ENCODE measurements at places on chromosomes 13 and 19.

DNA sequence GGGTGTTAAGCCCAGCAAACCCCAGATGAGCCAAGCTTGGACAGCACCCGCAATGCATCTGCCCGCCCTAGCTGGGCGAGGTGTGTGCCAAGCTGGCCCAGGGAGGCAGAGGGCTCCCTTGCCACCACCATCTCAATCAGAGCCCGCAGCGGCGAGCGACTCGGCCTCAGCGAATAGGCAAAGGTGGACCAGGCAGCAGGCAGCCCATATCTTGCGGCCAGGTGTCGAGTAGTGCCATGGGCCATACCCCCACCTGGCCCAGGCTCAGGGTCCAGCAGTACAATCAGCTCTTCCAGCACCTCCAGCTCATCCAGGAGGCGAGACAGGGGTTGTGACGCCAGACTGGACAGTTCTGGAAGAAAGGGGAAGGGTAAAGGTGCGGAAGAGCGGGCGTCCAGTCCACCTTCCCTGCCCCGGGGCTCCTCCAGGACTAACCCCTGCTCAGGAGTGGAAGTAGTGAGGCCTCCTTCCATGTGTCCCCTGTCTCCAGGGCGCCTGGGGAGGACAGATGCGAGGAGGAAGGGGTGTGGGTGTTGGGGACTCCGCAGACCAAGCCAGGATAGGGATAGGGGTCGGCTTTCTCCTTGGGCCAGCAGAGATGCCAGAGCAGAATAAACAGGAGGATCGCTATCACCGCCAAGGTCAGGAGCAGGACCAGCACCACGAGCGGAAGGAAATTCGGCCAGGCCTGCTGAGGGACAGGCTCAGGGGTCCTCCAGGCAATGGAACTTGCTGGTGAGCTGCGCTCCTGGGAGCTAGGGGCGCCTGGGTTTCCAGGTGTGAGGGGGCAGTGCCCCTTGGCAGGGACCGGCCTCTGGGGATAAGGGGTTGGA is 2.8 kb downstream of the IGFLR1 start:
- DNase-seq = no peak

GRCh38 chr13:97120976-97121375 is 101.2 kb upstream of the MBNL2 start:
- no peak for DNase-seq

DNA sequence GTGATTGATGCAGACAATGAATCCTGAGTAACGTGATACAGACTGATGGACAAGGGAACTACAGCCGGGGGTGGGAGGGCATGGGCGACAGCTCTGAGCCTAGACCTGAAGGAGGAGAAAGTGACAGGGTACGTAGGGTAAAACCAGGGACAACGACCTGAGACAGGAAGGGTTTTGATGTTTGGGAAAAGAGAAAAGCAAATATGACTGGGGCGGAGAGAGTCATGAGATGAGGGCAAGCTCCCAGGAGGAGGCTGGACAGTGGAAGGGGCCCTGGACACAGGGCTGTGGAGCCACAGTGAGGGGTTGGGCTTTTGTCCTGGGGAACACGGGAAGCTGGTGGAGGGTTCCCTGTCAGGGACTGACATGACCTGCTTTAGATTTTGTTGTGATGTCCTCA is 34.2 kb downstream of the ZNF611 start:
- no peak for DNase-seq

- no peak for DNase-seq
Measured at GRCh38 chr13:94997126-94997525, 284.8 kb upstream of the SOX21 start.

DNA sequence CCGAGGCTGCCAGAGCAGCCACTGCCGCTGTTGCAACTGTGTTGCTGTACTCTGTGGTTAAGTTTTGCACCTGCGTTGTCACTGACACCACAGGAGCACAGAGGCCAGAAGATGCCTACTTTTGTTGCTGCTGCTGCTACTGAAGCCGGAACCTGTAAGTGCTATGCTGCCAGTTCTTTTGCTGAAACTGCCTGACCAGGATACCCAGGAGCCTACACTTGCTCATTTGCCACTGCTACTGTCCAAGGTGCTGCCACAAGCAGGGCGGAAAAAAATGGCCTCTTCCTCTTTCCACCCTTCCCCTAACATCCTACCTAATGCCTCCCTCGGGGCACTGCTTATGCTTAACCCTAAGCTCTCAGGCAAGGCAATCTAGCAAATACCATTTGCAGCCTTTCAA is 29.0 kb upstream of the NBEA start:
- no peak for DNase-seq

DNA sequence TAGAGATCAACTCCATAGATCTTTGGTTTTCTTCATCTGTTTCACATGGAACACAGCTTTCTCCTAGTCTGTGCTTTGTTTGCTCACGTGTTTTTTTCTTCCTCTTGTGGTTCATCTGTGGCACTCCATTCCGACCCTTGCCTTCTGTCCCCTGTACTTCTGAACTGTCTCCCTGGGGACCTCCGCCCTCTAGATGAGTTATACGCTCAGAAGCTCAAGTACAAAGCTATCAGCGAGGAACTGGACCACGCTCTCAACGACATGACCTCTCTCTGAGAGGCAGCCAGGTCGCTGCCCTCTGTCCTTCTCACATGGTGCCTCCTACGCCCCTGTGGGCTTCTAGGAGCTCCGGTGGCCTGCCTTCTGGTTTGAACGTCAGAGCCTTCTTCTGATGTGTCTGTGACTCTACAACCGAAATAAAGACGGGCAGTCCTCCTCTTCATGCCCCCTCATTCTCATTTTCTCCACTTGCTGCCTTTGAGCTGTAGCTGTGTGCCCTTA is 16.6 kb upstream of the RAB8A start:
- DNase-seq = no peak

- DNase-seq = no peak
Measured at GRCh38 chr13:41162151-41162550, 29.5 kb upstream of the KBTBD6 start.

GRCh38 chr13:114095486-114095885 is 36.9 kb downstream of the RASA3 start:
- DNase-seq = no peak

- no peak for DNase-seq
Measured at GRCh38 chr19:3360421-3361383, 5.7 kb upstream of the NFIC start.

DNA sequence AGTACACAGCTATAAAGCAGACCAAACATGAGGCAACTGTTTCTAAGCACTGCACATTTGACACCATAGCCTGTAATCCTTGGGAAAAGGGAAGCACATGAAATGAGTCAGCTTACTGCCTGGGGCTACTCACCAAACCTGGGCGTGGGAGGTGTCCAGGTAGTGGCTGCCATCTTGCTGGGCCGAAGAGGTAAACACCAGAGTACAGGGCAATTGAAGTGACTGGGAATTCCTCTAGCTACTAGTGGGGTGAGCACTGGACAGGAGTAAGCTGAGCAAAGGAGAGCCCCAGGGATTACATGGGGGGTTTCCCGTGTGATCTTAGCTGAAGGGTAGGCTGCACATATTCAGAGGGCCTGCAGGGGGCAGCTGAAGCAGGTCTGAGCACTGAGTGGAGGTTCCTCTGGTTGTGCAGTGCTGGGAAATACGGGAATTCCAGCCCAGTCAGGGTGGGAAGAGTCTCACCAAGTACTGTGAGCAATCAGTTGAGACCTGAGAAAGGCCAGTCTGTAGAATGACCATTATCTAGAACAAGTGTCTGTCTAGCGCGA is 140.5 kb downstream of the SLC7A1 start:
- no peak for DNase-seq

DNA sequence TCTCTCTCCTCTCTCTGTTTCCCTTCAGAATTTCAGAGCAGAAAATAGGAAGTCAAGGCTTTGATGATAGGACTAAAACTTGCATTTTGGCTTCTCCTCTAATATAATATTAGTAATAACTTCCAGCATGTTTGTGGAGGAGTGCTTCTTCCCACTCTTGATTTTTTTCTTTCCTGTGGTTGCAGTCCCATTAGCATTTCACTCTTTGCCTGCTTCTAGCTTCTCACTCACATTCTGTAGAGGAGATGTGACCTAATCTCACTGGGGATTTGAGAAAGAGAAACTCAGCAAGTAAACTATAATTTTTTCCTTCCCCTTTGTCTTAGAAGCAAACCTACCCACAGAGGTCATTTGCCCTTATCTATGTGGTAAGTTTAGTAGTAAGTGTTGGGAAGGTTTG is 169.4 kb upstream of the HTR2A start:
- no peak for DNase-seq

DNA sequence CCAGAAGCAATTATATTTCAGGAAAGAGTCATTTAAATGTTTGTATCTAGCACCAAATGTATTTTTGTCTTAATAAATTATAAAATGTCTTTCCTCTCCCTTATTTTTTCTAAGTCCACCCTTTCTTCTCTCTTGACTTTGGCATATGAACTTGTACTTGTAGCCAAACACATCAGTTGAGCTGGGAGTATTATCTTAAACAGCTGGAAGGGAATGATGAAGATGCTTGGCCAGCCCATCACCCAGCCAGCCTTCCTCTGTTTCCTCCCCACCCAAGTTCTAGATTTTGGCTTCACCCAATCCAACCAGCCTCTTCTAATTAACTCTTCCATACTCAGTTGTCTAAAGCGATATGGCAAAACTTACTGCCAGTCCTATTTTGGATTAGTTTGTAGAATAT is 272.5 kb downstream of the ENOX1 start:
- no peak for DNase-seq

DNA sequence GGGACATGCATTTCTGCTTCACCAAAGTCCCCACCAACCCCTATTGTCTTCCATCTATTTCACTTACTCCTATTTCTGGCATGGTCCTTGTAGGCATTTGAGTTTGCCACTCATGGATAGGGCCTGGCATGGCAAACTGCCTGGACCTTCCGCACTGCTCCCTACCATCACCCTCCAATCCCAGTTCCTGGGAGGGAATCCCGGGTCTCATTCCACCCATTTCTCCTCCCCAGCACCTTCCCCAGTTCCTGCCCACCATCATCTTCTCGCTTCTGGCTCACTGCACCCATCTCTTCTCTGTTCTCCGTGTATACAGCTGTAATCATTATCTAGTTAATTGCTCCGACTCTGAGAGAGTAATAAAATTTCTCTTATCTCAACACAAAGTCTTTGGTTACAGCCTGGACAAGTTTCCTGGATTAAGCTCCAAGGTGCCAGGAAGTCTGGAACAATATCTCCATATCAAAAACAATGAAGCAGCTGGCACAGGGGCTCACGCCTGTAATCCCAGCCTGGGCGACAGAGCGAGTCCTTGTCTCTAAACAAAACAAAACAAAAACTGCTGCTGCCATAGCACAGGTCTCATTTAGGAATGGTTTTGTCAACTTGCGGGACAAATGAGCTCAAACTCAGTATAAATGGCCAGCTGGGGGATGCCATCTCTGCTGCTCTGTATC is 17.0 kb upstream of the COX7A1 start:
- peak; percentile 74 for DNase-seq

DNA sequence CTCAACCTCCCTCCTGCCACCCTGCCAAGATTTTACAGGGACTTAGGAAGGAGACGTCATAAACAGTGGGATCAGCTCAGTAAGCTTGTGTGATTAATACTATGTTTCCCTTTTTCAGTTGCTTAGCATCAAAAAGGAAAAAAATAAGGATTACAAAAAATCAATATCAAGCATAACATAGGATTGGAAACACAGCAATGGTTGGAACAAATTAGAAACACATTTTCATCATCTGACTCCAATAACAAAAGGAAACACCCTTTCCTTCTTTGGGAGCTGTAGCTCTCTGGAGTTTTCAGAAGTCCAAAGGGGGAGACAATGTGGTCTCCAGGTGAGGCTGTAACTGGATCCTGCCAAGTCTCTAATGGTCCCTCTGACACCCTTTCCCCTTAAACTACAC is 233.4 kb downstream of the B3GLCT start:
- DNase-seq = no peak
